T-helper 1 cell (primary cell): ENCODE measurements at places on chromosomes 7 and 10.

DNA sequence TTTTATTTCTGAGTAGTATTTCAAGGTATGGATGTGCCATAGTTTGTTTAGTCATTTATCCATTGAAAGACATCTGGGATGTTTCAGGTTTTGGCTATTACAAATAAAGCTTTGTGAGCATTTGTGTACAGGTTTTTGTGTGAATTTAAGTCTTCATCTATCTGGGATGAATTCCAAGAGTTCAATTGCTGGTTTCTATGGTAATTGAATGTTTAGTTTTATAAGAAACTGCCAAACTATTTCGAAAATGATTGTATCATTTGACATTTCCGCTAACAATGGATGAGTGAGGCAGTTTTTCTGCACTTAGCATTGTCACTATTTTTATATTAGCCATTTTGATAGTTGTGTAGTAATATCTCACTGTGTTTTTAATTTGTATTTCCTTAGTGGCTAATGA is 99.4 kb downstream of the WDFY4 start:
- no peak for DNase-seq

DNA sequence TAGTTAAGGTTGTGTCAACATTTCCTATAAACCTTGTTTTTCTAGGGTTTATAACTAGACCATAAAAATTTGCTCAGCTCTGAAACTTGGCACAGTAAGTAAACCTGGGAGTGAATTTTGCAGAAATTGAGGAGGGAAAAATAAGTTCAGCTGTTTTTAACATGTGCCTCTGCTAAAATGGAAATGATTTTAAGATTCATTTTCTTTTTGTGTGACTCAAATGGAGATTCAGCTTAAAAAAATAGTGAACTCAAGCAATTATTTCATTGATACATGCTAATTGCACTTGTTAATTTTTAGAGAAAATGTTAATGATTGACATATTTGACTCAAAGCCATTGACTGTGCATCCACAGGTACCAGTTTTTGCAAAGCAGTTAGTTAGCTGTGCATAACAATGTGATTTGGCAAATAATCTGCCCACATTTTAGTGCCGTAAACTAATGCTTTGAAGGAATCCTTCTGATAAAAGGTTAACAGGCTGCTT is 68.5 kb upstream of the ZNF438 start:
- no peak for DNase-seq

GRCh38 chr7:134448356-134449229 is 10.3 kb downstream of the AKR1B1 start:
- DNase-seq = no peak

- DNase-seq = no peak
Measured at GRCh38 chr10:33534416-33534815, 199.9 kb upstream of the NRP1 start.

DNA sequence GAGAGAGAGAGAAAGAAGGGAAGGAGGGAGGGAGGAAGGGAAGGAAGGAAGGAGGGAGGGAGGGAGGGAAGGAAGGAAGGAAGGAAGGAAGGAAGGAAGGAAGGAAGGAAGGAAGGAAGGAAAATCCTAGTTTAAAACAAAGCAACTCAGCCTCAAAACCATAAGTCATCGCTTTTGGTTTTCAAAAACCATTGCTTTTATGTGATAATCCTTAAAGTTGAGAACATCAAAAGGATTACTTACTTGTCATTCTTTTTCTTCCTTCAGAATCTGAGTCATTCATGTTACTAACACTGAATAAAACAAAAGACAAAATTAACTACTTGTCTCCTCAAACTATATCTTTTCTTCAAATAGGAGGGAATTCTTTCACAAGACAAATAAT is 21.6 kb upstream of the PDSS1 start:
- no peak for DNase-seq

DNA sequence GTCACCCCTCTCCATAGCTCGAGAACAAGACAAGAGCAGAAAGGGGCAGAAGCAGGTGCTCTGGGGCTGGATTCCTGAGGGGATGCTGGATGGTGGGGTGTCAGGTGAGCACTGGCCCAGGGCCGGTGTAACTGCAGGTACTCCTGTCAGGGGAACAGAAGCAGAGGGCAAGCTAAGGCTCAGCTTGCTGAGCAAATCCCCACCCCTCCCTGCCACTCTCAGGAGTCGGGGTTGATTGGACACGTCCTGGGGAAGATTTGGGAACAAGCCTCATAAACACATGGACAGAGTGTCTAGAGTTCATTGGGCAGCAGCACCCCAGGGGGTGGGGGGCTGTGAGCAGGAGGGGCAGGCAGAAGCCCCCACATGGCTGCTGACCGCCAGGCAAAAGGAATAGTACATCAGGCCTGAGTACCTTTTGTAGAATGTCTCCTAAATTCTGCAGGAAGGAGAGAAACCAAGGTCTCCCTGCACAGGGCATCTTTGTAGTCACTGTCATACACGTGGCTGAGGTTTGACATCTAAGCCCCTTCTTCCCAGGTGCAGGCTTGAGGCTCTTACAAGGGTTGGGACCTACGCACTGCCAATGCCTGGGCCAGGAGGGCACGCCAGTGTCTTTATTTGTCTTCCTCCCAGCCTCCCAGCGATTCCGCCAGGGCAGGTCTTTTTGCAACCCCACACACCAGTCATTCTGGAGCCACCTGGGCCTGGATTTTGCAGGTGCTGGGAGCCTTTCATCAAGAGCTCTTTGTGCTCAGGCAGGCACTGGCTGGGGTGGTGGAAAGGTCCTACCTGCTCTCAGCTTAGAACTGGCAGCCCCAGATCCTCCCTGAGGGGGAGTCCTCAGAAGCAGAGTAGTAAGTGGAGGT is 2.8 kb downstream of the CALML3 start:
- no peak for DNase-seq

DNA sequence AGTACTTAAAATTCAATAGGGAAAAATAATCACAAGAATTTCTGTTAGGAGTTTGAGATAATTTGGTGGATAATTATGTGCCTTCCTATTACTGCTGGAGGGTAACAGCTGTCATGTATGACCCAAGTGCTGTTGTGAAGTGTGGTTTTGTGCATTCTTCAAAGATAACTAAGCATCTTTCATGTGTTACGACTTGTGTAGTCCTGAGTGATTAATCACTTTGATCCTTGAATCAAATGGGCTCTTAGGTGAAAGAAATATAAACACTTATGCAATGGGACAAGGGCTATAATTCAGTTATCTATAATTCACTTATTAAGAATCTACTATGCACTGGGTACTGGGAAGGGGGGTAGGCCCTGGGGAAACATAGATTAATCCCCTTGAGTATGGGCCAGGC is 89.0 kb downstream of the CH25H start:
- no peak for DNase-seq

DNA sequence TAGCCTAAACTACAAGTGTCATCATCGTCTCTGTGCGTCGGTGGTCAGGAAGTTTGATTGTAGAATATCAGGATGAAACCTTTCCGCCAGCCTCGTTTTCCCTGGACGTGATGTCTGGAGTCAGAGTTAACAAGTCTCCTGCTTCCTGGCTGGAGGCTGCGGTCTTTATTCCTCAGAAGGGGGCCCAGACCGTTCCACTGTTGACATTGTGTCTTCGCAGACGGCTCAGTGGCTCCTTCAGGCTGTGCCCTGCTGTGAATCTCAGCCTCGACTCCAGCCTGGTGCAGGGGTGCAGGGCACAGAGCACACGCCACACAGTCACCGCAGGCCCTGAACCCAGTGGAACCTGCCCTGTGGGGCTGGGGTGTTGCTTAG is 37.2 kb upstream of the INSIG1 start:
- no peak for DNase-seq

- DNase-seq = no peak
Measured at GRCh38 chr7:142859829-142860228, 5.0 kb downstream of the EPHB6 start.

GRCh38 chr10:13087986-13088618 is 11.9 kb upstream of the OPTN start:
- peak; percentile 28 for DNase-seq

- no peak for DNase-seq
Measured at GRCh38 chr7:78139335-78139734, 340.8 kb downstream of the PHTF2 start.

- DNase-seq = no peak
Measured at GRCh38 chr7:70472601-70473237, 659.2 kb upstream of the GALNT17 start.

DNA sequence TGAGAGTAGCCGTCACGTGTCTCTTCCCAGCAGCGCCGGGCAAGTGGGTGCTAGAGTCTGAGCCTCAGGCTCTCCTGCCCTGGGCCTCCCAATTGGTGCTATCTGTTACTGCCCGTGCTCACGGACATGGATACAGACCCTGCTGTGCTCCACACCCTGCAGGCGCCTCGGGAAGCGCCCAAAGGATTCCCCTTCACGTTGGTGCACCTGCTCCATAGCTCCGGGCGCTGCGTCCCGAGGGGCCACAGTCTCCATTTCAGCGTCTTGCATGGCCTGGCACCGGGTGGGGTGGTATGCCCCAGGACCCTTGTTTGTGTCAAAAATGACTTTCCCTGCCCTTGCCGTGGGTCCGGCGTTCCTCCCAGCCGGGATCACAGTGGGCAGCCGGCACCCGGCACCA is 13.8 kb upstream of the ZNF212 start:
- DNase-seq = no peak

DNA sequence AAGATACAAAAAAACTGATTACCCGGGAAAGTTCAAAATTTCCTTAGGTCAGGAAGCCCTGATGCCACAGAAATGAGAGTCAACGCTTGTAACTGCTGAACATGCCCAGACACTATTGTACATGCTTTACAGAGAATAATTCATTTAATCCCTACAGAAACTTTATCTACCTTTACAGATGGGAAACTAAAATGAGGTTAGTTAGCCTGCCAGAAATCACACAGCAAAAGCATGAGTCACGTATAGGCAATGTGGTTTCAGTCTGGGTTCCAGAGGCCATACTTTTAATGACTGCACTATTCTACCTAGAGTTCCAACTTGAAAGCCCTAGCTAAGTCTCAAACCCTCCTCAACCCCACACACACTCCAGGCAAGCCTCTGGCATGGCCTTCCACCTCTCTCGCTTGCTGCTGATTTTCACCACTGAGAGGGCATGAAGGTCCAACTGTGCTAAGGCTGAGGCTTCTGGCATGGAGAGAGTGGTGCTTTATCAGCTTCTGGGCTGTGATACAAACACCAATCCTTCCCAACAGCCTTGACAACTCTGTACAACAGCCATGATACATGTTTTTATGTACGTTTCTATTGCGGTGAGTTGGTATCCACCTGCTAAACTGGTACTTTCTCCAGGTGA is 1011.2 kb upstream of the GHITM start:
- DNase-seq = no peak
